ENCODE measurements at places on chromosomes 4 and X.

DNA sequence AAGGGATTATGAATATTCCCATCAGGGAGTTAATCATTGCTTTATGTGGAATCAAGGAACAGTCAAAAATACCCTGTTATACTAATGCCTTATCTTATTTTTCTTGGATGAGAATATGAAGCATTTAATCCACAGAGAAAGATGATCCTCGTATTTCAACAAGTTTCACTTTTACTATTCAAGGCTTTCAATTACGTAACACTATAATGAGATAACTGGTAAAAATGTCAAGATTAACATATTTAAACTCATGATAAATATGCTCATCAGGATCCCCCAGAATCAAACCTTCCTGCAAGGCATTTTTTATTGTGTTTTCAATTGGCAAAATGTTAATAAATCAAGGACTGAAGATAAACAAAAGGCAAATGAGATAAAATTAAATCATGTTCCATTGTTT lies 5.1 kb downstream of the ZXDA start:
- no peak for DNase-seq

- no peak for DNase-seq
Observed at GRCh38 chr4:161573836-161574235, 590.0 kb downstream of the FSTL5 start.

DNA sequence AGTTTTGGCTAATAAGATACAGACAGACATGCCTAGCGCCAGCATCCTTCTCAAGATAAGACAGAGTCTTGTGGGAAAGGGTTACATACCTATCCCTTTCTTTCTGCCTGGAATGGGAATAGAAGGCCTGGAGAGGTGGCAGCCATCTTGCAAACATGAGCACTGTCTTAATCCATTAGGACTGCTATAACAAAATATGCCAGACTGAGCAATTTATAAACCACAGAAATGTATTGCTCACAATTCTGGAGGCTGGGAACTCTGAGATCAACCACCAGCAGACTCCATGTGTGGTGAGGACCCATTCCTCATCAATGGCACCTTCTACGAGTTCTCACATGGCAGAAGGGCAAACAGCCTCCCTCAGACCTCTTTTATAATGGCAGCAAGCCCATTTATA lies 26.5 kb upstream of the NEIL3 start:
- DNase-seq: no peak

DNA sequence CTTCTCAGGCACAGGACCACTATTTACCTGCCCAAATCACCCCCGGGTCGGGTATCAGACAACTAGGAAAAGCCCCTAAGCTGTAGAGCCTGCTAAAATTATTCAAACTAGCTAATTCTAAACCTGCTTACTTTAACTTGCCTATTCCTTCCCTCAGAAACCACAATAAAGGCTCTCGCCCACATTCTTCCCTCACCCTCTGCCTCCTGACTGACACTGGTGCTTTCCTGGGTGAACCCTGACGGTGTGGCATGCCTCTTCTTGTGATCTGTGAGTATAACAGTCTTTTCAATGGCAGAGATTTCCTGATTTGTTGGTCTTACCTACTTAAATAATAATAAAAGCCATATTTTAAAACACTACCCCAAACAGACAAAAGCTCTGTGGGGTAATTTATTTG lies 242.1 kb upstream of the ZCCHC13 start:
- DNase-seq: no peak

DNA sequence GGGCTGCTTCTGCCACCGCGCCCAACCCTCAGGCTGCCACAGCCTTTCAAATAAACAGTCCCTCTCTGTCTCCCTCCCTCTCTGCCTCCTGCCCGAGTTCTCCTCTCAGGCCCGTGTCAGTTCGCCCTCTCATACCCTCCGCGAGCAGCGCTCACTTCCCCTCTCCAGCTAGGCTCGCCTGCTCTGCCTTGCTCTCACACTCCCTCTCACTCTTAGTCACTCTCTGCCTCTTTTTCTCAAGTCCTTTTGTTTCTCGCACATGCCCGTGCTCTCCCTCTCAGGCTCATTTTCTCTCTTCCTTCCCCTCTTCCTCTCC lies 3.2 kb downstream of the EFNB1 start:
- peak; percentile 27 for DNase-seq

GRCh38 chr4:36046026-36046425 lies 198.3 kb downstream of the ARAP2 start:
- DNase-seq: no peak

- DNase-seq: no peak
Observed at GRCh38 chrX:11190745-11191510, 79.8 kb downstream of the HCCS start.

- DNase-seq: no peak
Observed at GRCh38 chr4:35399912-35400311, 844.4 kb downstream of the ARAP2 start.

DNA sequence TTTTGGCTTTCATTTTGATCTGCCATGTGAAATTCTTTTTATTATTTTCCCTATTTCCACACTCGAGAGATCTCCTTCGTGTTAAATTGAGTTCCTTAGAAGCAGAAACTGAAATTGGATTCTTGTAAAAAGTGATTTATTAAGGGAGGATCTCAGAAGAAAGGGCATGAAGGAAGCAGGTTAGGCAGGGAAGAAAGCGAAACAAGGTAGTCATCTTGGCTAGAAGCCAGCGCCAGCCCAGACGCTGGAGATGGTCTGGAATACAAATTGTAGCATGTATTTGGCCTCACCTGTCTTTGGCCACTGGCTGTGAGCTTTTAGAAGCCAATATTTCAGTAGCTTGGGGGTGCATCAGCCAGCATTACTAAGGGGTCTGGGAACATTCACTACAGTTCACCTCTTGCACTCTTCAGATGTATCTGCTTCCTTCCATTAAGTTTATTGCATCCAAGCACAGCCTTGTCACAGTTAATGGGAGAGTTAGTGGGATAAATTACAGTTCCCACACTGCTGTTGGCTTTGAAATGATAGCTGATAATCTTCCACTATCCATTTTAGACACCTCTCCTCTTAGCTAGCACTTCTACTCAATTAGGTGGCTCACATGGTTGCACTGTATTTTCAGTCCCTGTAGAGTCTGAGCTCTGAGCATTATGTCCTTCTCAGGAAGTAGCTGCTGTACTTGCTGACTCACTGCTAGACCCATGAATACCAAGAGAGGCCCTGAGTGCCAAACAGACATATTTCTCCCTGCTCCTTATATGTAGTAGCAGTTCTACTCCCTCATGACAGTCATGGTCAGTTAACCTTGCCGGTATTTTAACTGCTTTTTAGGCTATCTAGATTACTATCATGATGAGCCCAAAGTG lies 14.6 kb downstream of the GRXCR1 start:
- DNase-seq: no peak

DNA sequence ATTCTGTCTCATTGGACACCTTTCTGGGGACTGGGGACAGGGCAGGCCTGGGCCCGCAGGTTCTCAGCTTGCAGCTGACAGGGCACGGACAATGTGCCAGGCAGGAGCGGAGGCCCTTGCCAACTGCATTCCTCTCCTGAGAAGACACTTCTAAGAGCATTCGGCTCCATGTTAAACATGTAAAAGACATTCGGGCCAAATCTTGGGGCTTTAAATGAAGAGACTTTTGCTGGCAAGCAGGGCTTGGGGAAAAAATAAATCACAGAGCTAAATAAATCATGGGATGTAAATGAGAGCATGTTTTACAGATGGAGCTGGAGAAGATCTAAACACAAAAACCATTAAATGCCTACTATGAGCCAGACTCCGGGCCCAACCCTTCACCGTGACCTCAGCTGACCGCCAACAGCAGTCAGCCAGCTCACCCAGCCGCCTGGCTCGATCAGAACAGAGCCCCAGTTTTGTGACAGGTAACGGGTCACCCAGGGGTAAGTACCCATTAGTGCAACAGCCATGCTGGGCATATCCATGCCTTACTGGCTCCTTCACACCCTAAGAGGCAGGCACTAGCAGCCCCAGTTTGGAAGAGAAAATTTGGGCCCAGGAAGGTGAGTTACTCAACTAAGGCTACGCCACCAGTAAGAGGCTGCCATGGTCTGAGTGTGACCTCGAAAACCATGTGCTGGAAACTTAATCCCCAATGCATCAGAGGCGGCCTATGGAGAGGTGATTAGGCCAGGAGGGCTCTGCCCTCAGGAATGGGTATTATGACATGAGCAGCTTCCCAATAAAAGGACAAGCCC lies 14.7 kb downstream of the WDR1 start:
- DNase-seq: no peak

GRCh38 chr4:16505726-16506125 lies 279.5 kb upstream of the TAPT1 start:
- DNase-seq: peak; percentile 61

DNA sequence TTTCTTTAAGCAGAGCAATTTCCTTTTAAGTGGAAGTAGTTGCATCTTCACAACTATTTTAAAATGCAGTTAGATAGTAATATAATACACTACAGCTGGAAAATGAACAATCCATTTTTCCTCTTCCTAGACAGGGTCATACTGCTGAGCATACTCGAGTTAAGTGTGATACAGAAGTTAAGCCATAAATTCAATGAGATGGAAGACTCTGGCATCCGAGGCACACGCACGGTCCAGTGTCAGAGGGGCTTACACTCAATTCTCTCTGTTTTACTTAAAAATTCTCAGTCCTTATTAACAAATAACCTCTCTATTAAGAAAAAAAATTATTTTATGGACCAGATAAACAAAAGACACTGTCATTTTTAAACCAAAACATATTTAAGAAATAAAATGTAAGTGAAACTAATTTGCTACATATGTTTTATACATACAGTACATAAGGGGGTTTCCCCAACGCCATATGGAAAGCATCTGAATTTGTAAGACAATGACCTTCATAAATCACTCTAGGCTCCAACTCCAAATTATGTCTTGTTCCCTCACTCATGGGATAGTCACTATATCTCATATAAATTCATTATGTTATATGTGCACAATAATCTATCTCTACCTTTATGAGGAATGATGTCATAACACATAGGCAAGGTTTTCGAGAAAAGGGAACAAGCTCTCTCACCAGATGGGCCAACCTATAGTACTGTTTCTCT lies 315.3 kb downstream of the PAPSS1 start:
- no peak for DNase-seq

DNA sequence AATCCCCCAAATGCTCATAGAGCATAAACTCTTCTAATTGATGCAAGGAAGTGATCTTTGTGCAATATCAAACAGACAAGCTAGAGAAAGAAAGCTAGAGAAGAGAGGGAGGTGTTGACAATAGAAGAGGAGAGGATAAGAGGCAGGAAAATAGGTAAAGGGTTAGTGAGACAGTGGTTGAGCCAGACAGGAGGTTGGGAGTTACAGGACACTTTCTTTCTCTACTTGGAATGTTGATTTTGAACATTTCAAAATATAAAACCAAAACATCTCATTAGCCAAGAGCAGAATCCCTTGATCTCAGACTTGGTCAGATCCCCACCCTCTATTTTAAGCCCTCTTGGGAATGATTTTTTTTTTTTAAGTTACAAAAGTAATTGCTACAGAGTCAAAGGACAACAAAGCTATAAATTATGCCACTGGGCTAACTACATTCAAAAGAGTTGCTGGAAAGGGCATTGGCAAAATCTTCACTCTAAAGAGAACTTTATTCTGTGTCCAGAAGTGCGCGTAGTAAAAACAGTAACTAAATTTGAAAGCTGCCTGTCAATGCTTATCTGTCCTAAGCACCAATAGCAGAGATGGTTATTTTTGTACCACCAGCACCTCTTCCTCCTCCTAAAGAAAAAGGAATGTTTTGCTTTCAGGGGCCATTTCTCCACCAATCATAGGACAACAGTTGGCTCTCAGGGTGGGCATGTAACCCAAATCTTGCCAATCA lies 133.8 kb downstream of the PDGFC start:
- no peak for DNase-seq

- no peak for DNase-seq
Observed at GRCh38 chr4:81881855-81882621, 410.3 kb upstream of the RASGEF1B start.

DNA sequence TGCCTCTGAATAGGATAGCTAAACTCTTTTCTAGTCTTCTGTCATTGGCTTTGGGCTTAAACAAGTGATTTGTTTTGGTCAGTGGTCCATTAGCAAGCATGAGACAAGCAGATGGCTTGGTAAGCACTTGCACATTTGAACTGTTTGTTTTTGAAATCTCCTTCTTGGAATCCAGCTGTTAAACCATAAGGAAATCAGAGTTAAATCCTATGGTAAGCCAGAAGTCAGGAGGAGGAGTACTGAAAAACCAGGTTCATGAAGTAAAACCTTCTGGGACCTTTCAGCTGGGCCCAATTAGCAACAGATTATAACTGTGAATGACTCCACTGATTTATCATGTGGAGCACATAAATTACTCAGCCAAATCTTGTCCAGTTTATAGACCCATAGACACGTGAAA lies 1042.5 kb upstream of the PABPC4L start:
- no peak for DNase-seq

- peak; percentile 74 for DNase-seq
Observed at GRCh38 chrX:103742339-103742738, 31.6 kb downstream of the TMEM31 start.

- no peak for DNase-seq
Observed at GRCh38 chr4:84502955-84503373, 3.9 kb upstream of the NKX6-1 start.

- DNase-seq: no peak
Observed at GRCh38 chr4:78145622-78146021, 88.5 kb downstream of the FRAS1 start.

GRCh38 chr4:14184767-14185166 lies 557.2 kb upstream of the BOD1L1 start:
- DNase-seq: no peak

GRCh38 chrX:14673764-14674163 lies 144.4 kb downstream of the GLRA2 start:
- DNase-seq: no peak

GRCh38 chrX:9542106-9542760 lies 77.4 kb downstream of the TBL1X start:
- no peak for DNase-seq

DNA sequence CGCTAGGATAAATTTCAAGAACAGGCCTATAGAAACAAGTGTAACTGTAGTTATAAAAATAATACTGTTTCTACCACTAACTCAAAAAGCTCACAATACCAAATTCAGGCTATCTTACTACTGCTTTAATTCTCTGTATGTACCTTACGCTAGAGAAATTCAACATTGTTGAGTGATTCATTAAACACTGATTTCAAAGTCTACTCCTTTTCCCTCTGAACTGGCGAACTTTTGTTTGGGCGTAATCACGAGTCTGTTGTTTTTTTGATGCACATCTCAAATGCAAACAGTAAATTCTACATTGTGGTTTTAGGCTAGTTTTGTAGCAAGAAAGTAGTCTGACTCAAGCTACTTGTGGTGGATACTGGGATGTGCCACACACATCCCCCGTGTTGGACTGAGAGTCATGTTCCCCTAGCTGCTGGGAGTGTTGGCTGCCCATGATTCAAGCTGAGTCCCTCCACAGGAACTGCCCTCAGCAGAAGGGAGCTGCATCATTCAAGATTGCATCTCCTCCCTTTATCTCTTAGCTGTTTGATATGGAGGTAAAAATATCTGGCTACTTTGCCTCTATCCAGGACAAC lies 406.1 kb downstream of the RAPGEF2 start:
- DNase-seq: no peak

Measured in H9 (cell line).